HepG2 (cell line): ENCODE measurements at places on chromosomes 5 and 9.
A peak's percentile ranks its signal among the peaks of the same experiment; 100 is the strongest.

- DNase-seq: no peak
These were observed 119.9 kb downstream of the CEMIP2 start for GRCh38 chr9:71648453-71648852.

GRCh38 chr5:104573949-104574709 is 1011.5 kb upstream of the NUDT12 start:
- no peak for DNase-seq

- no peak for DNase-seq
These were observed 132.3 kb downstream of the ADAMTSL1 start for GRCh38 chr9:18606281-18606680.

- no peak for DNase-seq
These were observed 8.7 kb downstream of the CLTB start for GRCh38 chr5:176407456-176408251.

GRCh38 chr5:6423327-6424109 is 25.1 kb upstream of the UBE2QL1 start:
- DNase-seq: no peak

DNA sequence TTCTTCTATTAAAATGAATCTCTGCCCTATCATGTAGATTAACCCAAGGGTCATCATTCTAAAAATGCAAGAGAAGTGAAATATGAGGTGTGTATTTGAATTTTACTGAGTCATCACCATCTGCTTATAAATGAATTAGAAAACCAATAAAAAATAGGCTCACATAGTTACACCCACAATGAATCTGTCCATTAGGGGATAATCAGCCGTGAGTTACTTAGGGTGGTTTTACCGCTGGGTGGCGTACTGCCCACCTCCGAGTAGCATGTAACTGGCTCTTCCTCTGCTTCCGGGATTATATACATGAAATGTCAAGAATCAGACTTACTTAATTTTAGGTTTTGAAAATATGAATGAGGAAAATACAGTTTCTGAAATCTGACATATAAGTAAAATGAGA is 332.9 kb upstream of the CCNG1 start:
- no peak for DNase-seq

GRCh38 chr5:113612060-113612496 is 98.6 kb downstream of the YTHDC2 start:
- peak; percentile 7 for DNase-seq

- DNase-seq: no peak
These were observed 205.9 kb downstream of the FSTL4 start for GRCh38 chr5:133406208-133406976.

DNA sequence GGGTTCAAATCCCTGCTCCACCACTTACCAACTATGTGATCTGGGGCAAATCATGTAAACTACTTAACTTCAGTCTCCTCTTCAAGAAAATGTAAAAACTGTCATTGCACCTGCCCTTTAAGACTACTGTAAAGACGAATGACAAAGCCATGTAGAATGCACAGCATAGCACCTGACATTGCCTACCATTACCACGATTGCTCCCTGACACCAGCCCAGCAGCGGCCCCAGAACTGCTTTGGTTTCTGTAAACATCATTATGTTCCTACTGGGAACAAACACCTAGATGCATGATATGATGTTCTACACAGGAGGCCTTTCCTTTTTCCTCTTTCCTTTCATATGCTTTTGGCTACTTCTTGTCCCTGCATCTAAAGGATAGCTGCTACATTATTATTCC is 23.1 kb upstream of the PLPP6 start:
- DNase-seq: no peak

GRCh38 chr5:133059621-133060020 is 7.8 kb downstream of the HSPA4 start:
- no peak for DNase-seq

DNA sequence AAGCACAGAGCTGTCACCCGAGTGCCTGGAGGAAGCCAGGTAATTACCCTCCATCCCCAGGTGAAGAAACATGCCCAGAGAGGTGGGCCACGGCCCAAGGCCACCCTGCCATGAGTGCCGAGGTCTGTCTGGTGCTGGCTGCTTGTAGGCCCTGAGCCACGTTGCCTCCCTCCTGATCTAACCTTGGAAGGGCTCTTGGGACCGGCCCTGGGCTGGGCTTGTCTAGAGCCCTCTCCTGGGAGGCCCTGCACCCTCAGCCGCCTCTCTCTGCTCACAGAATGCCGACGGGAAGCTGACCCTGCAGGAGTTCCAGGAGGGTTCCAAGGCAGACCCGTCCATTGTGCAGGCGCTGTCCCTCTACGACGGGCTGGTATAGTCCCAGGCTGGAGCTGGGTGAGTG is 39.4 kb upstream of the HMCN2 start:
- no peak for DNase-seq

- DNase-seq: no peak
These were observed 3.6 kb upstream of the DPH7 start for GRCh38 chr9:137582286-137582860.

DNA sequence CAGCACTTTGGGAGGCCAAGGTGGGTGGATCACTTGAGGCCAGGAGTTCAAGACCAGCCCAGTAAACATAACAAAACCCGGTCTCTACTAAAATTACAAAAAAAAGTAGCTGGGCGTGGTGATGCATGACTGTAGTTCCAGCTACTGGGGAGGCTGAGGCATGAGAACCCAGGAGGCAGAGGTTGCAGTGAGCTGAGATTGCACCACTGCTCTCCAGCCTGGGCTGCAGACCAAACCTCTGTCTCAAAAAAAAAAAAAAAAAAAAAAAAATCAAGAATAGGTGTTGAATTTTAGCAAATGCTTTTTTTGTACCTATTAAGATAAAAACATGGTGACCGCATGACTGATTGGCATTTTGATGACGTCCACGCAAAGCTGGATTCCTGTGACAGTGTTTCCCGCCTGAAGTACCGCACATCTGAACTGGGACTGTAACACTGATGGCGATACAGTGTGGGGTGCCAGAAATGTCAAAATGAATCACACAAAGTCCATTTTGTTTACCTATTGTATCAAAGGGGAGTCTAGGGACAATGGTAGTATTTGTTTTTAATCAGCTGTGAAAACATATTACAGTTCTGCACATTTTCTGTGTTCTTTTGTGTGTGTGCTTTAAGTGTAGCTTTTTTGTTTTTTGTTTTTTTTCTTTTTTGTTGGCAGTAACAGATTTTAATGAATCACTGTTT is 23.2 kb upstream of the TBC1D9B start:
- no peak for DNase-seq

DNA sequence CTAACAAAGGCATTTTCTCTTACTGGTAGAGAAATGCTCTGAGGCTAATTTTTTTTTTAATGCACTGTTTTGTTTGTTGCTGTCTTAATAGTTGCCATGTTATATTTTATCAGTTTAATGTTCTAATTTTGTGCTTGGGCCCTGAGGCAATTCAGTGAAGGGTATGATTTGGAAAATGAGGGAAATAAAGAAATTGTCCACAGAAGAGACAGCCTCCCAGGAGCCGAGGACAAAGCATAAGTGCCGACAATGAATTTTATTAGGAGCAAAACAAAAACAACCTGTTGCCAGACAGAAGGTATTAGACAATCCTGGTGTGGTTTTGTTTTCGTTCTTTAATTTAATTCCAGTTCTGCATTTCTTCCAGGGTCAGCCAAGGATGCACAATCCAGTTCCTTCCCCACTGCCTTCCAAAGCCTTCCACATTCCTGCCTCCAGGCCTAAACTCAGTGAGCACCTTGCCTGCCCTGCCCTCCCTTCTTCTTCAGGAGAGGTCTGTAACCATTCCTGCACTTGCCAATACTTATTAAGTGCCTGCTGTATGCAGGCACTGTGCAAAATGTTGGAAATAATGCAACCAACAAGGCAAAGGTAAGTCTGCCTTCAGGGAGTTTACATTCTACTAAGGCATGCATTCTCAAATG is 4.3 kb upstream of the TCOF1 start:
- no peak for DNase-seq

GRCh38 chr9:73121375-73121935 is 30.2 kb upstream of the ANXA1 start:
- DNase-seq: no peak

DNA sequence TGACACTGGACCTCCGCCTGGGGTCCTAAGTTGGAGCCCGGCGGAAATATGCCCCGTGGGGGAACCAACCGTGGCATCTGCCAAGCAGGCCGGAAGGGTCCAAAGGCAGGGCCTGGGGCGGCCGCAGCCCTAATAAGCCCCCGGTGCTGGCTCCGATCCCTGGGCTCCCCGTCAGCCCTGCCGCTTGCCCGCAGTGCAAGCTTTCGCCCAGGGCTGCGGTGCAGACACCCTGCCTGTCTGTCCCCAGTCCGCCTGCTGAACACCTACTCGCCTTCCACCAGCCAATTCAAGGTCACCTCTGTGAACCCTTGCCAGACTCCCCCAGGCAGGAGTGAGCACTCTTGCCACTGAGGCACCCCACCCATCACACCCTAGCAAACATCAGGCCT is 502 bp upstream of the PTGR1 start:
- DNase-seq: no peak

DNA sequence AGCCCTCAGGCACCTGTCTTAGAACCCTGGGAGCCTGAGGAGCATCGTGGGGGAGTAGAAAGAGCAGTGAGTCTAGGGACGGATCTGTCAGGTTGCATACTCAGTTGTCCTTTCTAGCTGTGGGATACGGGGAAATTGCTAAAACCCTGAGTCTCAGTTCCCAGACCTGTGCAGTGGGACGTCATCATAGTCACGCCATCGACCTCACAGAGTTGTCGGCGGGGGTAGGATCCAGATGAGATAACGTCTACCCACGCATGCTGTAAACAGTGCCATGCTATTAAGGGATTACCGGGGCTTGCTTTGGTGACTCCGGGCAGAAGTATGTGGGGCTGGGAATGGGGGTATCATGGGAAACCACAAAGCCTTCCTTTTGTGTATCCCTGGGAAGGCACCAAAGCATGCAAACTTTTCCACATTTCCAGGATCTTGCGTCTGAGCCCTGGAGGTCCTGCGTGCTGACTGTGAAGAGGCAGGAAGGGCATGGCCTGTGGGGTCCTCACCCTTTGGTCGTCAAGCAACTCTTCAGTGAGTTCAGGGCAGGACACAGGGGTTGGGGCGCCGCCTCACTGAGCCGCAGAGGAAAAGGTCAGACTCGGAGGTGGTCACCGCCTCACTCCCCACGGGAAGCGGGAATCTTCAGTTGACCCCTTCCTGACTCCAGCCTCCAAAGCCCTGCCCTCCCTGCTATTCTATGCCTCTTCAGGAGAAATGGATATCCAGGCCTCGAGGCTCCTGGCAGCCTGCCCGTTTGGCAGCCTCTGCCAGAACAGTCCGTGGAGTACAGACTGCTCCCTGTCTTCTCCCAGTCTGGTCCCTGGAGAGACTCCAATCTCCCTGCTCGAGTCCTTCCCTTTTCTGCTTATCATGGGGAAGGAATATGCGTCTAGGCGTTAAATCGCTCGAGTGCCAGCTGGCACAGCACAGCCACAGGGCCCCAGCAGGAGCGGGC is 186.8 kb upstream of the KLF9 start:
- DNase-seq: peak; percentile 5

- peak; percentile 49 for DNase-seq
These were observed 524.3 kb downstream of the PSAT1 start for GRCh38 chr9:78821126-78821822.

- DNase-seq: peak; percentile 16
These were observed 183.1 kb downstream of the TRIO start for GRCh38 chr5:14326035-14326903.

GRCh38 chr5:180601591-180602480 is 10.5 kb upstream of the SCGB3A1 start:
- DNase-seq: no peak

DNA sequence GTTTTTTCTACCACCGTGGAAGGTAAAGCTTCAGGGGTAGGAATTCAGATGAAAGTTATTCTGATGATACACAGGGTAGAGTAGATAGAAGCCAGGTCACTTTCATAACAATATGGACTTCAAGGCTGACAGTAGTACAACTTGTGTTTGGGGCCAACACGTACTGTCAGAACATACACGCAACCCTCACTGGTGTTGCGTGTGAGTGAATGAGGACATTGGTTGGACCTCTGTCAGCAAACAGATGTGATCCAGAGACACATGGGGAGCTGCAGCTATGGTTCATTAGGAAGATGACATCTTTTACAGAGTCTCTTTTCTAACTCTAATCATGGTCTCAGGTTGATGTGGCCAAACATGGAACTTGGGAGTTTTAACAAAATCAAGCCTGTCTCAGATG is 70.1 kb upstream of the MOCS2 start:
- no peak for DNase-seq

DNA sequence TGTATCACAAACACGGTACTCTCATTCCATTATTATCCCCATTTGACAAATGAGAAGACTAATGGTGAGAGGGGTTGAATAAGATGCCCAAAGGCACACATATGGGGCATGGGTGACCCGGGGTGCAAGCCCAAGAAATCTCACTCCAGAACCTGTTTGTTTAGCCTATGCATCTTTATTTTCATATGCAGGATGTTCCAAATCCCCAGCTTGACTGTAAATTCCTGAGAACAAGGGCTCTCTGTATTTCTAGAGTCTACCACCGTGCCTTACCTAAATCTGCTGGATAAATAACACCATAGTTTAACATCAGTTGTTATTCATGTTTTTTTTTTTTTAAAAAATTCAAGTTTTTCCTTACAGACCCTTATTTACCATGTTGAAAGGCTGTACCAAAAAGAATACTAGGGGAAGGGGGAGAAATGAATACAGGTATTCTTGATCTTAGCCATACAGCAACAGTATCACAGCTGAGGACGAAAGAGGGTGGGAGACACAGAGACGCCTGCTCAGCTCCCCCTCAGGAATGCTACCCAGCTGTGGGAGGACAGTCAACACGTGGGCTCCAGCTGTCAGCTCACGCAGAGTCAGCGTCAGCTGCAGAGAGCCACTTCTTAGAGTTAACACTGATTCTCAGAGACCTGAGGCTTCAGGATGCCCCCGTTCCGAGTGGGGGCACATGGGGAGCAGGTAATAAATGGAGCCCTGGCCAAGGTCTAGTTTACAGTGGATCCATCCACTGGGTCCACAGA is 86.6 kb downstream of the MED27 start:
- no peak for DNase-seq

- no peak for DNase-seq
These were observed 185.5 kb upstream of the FGF10 start for GRCh38 chr5:44574678-44575077.

DNA sequence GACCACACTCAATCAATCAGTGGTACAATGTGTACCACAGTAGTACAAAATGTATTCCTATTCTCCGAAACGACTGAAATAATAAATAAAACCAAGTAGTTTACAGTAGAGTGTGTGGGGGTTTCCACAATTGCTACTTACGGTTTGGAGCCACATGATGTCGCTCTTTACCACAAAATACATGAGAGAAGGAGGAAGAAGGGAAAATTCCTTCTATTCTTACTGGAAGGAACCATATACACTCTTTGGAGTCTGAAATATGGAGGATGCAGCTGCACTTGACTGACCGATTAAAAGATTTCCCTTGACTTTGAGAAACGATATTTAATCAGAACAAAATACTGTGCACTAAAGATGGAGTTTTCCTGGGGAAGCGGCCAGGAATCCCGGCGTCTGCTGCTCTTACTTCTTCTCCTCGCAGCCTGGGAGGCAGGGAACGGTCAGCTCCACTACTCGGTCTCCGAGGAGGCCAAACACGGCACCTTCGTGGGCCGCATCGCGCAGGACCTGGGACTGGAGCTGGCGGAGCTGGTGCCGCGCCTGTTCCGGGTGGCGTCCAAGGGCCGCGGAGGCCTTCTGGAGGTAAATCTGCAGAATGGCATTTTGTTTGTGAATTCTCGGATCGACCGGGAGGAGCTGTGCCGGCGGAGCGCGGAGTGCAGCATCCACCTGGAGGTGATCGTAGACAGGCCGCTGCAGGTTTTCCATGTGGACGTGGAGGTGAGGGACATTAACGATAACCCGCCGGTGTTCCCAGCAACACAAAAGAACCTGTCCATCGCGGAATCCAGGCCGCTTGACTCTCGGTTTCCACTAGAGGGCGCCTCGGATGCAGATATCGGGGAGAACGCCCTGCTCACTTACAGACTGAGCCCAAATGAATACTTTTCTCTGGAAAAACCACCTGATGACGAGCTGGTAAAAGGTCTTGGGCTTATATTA is at the start of gene PCDHA4:
Gene PCDHA4 (plus strand): TSS at position 235 of the 942 bp plus-strand sequence.
- DNase-seq: peak; percentile 9
